Epithelial cell of esophagus (primary cell): ENCODE measurements at places on chromosomes 4 and X.

DNA sequence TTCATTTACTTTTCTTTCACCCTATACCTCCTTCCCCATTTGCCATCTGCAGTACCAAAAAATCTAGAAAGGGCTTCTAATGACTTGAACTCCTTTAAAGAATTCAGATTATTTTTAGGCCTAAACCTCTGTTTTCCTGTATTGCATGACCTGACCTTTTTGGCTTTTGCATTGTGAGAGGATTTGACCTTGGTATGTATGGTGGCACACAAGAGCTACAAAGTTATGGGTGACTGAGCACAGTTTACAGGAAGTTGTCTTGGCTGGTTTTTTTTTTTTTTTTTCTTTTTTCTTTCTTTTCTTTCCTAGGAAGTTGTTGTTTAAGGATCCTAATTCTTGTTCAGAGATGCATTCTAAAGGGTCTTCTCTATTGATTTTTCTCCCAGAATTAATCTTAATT lies 32.0 kb upstream of the MTMR8 start:
- DNase-seq = no peak

- DNase-seq = peak; percentile 41
Measured at GRCh38 chr4:8090312-8090711, 68.3 kb downstream of the ABLIM2 start.

- DNase-seq = no peak
Measured at GRCh38 chr4:36211084-36211483, 33.2 kb downstream of the ARAP2 start.

- DNase-seq = no peak
Measured at GRCh38 chrX:12843061-12843667, 23.7 kb upstream of the TLR7 start.

DNA sequence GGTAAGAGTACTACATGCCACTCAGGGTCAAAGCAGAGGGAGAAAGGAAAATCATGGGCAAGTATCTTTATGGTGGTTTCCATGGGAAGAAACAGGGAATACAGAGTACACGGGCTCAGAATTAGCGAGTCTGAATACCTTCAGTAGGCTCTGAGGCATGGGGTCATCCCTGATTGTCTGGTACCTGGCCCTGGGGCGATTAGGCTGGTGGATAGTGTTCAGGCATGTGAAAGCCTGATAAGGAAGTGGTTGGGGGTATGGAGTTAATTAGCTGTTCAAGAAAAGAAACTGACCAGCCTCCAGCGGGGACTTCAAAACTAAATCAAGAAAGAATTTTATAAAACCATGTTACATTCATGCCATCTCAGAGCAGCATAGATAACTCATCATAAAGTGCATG lies 518.8 kb downstream of the RAB28 start:
- no peak for DNase-seq

DNA sequence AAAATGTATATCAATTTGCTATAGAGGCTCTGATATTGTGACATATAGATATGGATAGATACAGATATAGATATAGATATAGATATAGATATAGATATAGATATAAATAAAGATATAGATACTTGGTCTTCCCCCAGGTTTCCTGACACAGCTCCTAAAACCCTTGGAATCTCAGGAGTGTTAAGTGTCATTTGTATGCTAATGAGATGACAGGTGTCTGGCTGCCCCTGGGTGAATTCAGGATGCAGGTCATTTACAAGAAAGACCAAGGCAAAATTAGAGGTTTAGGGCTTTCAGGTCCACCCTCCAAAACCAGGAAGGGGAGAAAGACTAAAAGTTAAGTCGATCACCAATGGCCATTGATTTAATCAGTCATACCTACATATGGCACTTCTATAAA lies 1034.8 kb downstream of the PDHA2 start:
- no peak for DNase-seq

DNA sequence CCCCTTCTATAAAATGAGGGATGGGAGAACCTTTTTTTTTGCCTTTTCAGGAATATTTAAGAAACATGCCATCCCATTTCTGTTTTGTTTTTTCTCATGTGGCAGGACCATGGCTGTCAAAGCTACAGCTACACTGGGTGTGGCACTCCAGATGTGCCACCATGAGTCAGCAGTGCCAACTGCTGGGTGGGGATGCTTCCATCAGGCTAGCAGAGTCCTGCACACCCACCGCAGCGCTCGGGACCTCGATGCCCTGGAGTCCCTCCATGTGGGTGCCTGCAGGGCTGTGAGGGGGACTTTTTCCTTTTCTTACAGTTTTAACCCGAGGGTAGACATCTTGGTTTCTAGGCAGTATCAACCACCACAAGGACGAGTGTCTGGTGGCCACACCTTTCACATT lies 352.6 kb downstream of the NR3C2 start:
- DNase-seq = no peak

GRCh38 chr4:65670331-65671031 lies at the start of gene EPHA5:
Gene EPHA5 (minus strand): TSS chr4:65670489. CDS start chr4:65669742, 747 bp downstream.
- peak; percentile 68 for DNase-seq

DNA sequence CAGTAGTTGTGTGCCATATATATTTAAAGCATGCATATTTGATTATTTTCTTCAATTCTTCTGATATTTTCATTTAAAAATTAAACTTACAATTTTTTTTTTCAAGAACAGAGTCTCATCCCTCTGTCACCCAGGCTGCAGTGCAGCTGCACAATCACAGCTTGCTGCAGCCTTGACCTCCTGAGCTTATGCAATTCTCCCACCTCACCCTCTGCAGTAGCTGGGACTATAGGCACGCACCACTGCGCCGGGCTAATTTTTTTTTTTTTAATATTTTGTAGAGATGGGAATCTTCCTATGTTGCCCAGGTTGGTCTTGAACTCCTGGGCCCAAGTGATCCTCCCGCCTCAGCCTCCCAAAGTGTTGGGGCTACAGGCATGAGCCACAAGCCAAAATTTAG lies 5.8 kb upstream of the DCLK2 start:
- no peak for DNase-seq

DNA sequence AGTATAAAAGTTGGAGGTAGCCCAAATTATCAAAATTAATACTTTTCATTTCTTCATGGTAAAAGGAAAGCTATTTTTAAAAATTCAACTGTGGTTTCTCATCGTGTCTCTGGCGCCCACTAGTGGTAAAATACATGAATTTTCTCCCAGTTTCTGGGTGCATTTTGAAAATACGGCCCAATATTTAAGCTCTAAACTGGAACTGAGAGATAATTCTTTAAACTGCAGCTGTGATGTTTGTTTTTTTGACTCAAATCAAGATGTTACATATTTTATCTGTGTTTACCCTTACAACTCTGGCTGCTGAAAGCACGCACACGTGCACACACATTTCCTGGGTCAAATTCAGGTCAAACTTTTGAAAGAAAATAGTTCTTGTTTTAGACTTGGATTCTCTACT lies 123.9 kb upstream of the ACSL4 start:
- peak; percentile 26 for DNase-seq

DNA sequence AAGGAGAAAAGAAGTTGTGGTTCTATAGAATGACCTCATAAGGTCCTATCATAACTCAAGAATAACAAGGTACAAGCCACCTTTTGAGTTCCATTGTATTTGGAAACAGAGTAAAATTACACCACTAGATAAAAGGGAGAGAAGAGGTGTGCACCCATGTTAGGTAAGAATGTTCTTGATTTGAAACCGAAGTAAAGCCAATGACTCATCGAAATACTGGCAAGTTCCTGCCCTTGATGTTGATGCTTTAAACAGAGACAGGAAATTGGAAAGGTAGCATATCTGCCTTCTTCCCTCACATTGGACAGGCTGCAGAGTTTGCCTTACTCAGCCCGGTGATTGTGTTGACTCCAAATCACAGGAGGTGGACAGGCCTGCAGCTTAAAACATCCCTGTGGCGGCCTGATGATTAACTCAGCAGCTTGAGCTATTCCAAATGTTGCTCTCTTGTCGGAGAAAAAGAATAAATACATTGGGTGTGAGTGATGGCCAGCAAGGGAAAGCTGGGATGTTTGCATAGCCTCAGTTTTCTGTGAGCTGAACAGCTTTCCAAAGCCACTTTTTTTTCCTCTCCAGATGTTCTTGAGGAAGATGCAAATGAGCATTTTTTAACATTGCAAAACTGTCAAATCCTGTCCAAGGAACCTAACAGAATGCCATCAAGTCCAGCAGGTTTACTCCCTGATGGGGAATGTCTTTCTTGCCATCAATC lies 321.1 kb downstream of the NKX6-1 start:
- peak; percentile 54 for DNase-seq

DNA sequence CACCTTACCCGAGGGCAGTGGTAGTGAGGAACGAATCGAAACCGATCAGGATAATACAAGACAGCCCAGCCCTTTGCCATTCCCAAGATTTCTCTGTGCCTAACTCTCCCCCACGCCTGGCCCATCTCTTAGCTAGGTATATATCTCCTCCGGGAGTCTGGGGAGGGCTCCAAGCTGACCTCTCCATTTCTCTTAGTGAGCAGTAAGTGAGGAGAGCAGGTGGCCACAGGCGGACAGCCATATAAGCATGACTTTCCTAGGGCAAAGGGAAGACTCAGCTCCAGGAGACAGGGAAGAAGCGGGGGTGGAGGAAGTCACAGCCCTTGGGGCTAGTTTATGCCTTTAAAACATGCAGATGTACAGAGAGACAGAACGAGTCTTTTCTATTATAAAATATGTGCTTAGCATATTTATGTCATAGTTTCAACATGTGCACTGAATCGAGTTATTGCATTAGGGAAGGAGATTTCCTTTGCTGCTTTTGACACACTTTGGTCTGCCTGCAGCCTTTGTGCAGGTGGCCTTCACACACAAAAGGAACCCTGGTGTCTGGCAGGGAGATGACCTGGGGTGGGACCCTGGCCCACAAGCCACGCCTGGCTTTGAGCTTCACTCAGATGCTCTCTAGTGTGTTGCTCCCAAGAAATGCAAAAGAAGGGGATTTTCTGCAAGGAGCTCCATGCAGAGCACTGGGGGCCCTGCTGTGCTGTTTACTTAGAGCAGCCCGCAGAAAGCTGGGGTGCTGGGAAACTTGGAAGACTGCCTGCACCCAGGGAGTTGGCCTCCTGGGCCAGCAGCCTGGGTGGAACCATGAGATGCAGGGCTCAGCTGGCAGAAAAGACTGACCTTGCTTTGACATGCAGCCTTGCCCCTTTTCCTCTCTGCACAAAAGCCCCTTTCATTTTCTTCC lies 613.3 kb downstream of the BCOR start:
- no peak for DNase-seq

DNA sequence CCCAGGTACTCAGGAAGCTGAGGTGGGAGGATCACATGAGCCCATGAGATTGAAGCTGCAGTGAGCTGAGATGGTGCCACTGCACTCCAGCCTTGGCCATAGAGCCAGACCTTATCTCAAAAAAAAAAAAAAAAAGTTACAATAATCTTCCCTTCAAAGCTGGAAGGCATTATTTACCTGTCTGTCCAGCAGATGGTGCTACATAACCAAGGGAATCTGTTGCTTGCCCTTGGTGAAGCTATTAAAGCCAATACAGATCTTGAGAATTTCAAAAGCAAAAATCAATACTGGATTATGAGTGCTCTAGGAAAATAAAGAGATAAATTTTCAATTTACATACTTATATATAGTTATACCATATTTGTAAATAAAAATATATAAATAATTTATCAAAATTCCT lies 25.9 kb downstream of the PKD2 start:
- peak; percentile 72 for DNase-seq

- DNase-seq = no peak
Measured at GRCh38 chr4:8147231-8147970, 11.2 kb downstream of the ABLIM2 start.

GRCh38 chr4:174135936-174136406 lies 147.5 kb downstream of the FBXO8 start:
- DNase-seq = no peak

DNA sequence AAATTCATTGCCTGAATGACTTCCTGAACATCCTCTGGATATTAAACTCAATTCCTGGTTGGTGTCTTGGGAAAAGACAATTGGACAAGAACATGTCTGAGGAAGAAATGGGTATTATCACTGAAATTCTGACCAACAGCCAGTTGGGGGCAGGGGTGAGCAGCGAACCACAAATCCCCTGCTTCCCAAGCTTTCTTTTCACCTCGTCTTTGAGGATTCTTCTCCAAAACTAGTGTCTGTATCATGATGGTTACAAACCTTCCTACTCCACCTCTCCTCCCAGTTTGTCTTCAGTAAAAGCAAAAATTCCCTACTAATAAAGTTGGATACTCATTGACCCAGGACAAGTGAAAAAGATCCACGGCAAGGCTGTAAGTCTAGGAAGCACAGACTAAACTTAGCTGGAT lies 48.3 kb upstream of the WDR1 start:
- DNase-seq = peak; percentile 56

- DNase-seq = no peak
Measured at GRCh38 chrX:120752431-120753082, 122.7 kb upstream of the C1GALT1C1 start.

DNA sequence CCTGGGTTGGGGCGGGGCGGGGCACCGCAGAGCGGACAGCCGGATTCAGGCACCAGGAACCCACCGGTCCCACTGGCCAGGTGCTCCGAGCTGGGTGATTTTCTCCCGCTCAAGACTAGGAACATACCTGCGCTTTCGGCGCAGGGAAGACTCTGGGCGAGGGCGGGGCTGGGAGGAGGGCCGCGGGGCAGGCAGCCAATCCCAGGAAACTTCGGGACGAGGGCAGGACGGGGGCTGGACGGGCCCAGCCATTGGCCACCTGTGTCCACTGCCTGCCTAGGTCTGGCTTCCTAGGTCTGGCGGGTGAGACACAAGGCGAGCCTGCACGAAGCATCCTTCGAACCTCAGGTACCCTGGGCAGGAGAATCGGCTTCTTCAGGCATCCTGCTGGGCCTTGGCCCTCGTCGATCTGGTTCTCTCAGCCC lies 274 bp upstream of the ERVMER34-1 start:
- DNase-seq = peak; percentile 82

GRCh38 chr4:164531336-164531735 lies 222.6 kb upstream of the SMIM31 start:
- DNase-seq = peak; percentile 75

- no peak for DNase-seq
Measured at GRCh38 chr4:37447886-37448285, 203.3 kb downstream of the NWD2 start.

GRCh38 chr4:41329361-41329760 lies 72.6 kb downstream of the UCHL1 start:
- DNase-seq = no peak

DNA sequence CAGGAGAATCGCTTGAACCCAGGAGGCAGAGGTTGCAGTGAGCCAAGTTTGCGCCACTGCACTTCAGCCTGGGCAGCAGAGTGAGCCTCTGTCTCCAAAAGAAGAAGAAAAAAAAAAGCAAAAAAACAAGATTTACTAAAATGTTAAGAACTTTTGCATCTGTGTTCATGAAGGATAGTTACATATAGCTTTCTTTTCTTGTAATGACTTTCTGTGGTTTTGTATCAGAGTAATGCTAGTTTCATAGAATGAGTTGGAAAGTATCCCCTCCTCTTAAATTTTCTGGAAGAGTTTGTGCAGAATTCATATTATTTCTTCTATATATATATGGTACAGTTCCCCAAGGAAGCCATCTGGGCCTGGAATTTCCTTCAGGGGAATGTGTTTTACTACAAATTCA lies 17.0 kb upstream of the GRIPAP1 start:
- no peak for DNase-seq
